H9 (cell line): ENCODE measurements at places on chromosomes 6 and 20. TPM values are rescaled to one million over a fixed set of nuclear protein-coding genes. Genes with fewer than 3 reads are reported as not detected.

GRCh38 chr6:170132561-170132991 is 158.3 kb downstream of the DLL1 start:
- no peak overlapping the region for H3K4me3 ChIP-seq
- no peaks in the 10 kb centered on the region for H3K4me1 ChIP-seq
- DNase-seq: no peak
- no peak overlapping the region for H3K27ac ChIP-seq

GRCh38 chr20:61515922-61516321 is 263.9 kb downstream of the CDH4 start:
- no peak overlapping the region; the same call in 2 of the 3 replicates for H3K4me3 ChIP-seq
- H3K36me3 ChIP-seq: no peaks in the 10 kb centered on the region; the same call in 1 of the 2 replicates
- H3K27ac ChIP-seq: no peak overlapping the region
- no peaks in the 10 kb centered on the region; the same call in 1 of the 2 replicates for H3K27me3 ChIP-seq
- no peak for DNase-seq

- no peak for DNase-seq
- no peaks in the 10 kb centered on the region for H3K4me1 ChIP-seq
- no peak overlapping the region for H3K4me3 ChIP-seq
- H3K27me3 ChIP-seq: no peaks in the 10 kb centered on the region
- H3K27ac ChIP-seq: no peak overlapping the region
- H3K36me3 ChIP-seq: peaks cover 2% of the 10 kb centered on the region; the same call in 1 of the 2 replicates
These were observed 226.5 kb downstream of the ANKRD60 start for GRCh38 chr20:58001946-58002345.

GRCh38 chr6:64890609-64891008 is 816.4 kb downstream of the EYS start:
- no peaks in the 10 kb centered on the region for H3K36me3 ChIP-seq
- H3K27me3 ChIP-seq: no peaks in the 10 kb centered on the region
- no peak overlapping the region for H3K27ac ChIP-seq

GRCh38 chr20:14953736-14954135 is 616.3 kb upstream of the FLRT3 start:
- no peaks in the 10 kb centered on the region for H3K27me3 ChIP-seq
- H3K36me3 ChIP-seq: no peaks in the 10 kb centered on the region
- H3K4me1 ChIP-seq: peaks cover 3% of the 10 kb centered on the region; the same call in 1 of the 2 replicates
- no peak overlapping the region for H3K4me3 ChIP-seq
- no peak overlapping the region for H3K27ac ChIP-seq

DNA sequence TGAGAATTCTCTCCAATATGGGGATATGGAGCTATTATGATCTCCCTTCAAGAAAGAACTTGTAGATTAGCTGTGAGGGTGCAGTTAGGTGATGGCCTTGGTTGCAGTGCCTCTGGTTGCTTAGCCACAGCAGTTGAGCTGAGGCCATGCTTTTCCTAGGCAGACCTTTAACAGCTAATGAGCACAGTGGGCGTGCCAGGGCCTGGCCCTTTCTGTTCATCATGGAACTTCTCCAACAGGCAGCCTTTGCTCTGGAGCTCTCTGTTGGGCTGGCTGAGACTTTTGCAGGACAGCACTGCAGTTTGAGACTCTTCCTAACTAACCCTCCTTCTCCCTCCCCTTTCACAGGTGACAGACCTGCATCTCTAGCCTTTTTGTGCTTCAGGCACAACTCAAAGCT is 39.7 kb upstream of the TMEM170B start:
- DNase-seq: no peak
- H3K27ac ChIP-seq: no peak overlapping the region
- no peaks in the 10 kb centered on the region for H3K4me1 ChIP-seq
- no peaks in the 10 kb centered on the region for H3K27me3 ChIP-seq
- peaks cover 4% of the 10 kb centered on the region; the same call in 1 of the 2 replicates for H3K36me3 ChIP-seq

DNA sequence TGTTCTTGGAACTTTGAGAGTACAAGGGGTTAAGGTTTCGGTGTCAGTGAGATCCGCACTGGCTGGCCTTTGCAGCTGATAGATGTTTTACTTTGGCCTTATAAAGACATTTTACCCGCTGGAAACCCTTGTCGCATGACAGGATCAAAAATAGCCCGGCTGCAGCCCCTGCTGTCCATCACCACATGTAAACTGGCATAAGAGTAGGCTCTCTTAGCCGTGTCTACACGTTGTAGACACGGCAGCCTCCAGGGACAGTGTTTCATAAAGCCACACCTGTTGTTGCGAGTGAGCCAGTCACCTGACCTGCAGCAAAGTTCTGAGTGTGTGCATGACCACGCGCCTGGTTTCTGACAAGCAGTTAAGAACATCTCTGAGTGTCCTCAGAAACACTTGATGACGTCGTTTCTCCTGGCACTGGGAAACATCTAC is 8.5 kb downstream of the RBM24 start:
- no peaks in the 10 kb centered on the region for H3K4me1 ChIP-seq
- no peaks in the 10 kb centered on the region for H3K36me3 ChIP-seq
- no peaks in the 10 kb centered on the region; the same call in 1 of the 2 replicates for H3K27me3 ChIP-seq
- DNase-seq: no peak
- no peak overlapping the region; the same call in 2 of the 3 replicates for H3K4me3 ChIP-seq

- DNase-seq: no peak
- no peak overlapping the region for H3K4me3 ChIP-seq
- H3K4me1 ChIP-seq: no peaks in the 10 kb centered on the region; the same call in 1 of the 2 replicates
- H3K27ac ChIP-seq: no peak overlapping the region
These were observed 52.3 kb downstream of the RNGTT start for GRCh38 chr6:88910922-88911778.

DNA sequence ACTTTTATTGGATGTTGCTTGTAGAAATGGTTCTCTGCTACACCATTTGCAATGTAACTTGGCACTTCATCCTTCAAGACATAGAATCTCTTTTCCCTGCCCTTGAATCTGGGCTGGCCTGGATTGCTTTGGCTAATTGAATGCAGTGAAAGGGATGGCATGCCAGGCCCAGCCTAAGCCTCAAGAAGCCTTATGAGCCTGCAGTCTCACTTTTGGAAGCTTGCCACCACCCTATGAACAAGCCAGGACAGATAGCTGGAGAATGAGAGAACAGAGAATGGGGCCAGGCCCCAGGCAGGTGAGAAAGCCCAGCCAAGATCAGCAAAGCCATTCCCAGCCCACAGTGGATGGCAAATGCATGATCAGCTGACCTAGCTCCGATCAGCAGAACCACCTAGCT is 350.7 kb upstream of the RNF24 start:
- no peak overlapping the region for H3K4me3 ChIP-seq

DNA sequence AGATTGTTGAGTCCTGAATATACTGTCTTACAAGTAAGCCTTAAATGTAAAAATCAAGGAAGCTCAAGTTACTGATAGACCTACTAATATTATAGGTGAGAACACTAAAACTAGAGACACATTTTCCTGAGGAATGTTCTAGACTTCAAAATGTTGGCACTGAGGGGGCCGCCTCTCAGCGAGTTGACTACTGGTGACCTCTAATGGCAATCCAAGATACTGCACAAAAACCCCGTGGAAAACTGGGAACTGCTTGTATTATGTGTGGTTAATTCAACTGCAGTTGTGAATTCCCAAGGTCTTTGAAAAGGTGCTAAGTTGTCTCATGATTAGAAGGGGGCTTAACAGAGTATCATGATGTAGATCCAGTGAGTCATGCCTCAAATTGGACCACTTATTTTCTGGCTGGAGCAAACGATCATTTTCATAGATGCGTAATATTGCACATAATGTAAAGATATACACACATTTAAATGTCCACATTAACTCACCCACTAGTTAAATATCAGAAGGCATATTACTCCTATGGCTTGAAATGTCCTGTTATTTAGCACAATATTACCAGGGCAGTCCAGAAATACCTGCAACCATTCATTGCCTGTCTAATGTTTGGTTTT is 336.2 kb downstream of the FOXA2 start:
- H3K27me3 ChIP-seq: no peaks in the 10 kb centered on the region
- no peak overlapping the region for H3K27ac ChIP-seq
- no peak overlapping the region for H3K4me3 ChIP-seq
- H3K36me3 ChIP-seq: no peaks in the 10 kb centered on the region
- H3K4me1 ChIP-seq: no peaks in the 10 kb centered on the region
- no peak for DNase-seq

DNA sequence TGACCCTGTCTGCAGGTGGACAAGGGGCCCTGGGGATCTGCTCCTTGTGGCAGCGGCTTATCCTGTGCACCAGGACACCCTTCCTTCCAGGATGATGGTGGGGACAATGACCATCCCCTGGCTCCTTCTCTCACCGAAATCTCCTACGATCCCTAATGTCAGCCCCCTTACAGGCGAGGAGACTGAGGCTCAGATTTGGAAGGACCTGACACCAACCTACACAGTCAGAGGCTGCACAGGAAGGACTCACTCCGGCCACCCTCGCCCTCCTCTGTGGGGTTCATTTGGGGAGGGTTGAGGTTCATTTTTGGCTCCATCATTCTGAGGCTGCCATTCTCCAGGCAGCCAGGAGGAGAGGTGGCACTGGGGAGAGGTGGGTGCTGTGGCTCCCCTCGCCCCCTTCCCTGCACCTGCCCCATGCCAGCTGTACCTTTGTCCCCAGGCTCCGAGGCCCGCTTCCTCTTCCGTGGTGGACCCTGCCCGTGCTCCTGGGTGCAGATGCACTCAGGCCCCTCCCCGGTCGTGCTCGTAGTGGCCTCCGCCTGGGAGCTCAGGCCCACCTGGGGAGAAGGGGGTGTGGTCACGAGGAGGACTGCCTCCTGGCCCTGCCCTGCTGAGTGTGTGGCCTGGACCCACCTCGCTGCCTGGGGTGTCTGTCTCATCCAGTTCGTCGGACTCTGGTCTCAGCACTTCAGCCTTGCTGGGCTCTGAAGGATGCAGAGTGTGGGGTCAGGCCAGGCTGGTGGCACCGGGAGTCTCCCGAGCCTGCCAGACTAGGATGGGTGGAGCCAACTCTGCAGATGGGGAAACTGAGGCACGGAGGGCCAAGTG is 5.3 kb upstream of the CABLES2 start:
- H3K27ac ChIP-seq: no peak overlapping the region
- H3K4me1 ChIP-seq: no peaks in the 10 kb centered on the region
- no peaks in the 10 kb centered on the region for H3K27me3 ChIP-seq
- H3K36me3 ChIP-seq: no peaks in the 10 kb centered on the region

- H3K27ac ChIP-seq: no peak overlapping the region
- DNase-seq: no peak
- no peaks in the 10 kb centered on the region for H3K4me1 ChIP-seq
- no peak overlapping the region for H3K4me3 ChIP-seq
These were observed 145.7 kb upstream of the MAN1A1 start for GRCh38 chr6:119495230-119495683.

DNA sequence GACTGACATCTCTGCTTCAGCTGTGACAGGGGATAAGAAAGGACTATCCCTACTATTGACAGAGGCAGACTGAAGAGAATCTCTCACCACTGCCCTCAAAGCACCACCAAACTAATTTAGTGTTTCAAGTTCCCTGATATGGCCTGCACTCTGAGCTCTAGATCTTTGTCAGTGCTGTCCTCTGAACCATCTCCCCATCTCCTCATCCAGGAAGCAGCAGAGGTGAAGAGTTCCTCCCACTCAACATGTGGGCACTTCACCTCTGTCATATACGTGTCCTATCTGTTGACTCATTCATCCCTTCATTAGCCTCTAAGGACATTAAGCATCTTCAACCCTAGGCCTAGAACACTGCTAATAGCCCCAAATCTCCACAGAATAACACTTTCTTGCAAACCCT is 14.1 kb downstream of the FAM210B start:
- no peaks in the 10 kb centered on the region for H3K27me3 ChIP-seq
- peaks cover 87% of the 10 kb centered on the region for H3K36me3 ChIP-seq
- no peak overlapping the region for H3K4me3 ChIP-seq
- no peak overlapping the region for H3K27ac ChIP-seq
- no peaks in the 10 kb centered on the region for H3K4me1 ChIP-seq

DNA sequence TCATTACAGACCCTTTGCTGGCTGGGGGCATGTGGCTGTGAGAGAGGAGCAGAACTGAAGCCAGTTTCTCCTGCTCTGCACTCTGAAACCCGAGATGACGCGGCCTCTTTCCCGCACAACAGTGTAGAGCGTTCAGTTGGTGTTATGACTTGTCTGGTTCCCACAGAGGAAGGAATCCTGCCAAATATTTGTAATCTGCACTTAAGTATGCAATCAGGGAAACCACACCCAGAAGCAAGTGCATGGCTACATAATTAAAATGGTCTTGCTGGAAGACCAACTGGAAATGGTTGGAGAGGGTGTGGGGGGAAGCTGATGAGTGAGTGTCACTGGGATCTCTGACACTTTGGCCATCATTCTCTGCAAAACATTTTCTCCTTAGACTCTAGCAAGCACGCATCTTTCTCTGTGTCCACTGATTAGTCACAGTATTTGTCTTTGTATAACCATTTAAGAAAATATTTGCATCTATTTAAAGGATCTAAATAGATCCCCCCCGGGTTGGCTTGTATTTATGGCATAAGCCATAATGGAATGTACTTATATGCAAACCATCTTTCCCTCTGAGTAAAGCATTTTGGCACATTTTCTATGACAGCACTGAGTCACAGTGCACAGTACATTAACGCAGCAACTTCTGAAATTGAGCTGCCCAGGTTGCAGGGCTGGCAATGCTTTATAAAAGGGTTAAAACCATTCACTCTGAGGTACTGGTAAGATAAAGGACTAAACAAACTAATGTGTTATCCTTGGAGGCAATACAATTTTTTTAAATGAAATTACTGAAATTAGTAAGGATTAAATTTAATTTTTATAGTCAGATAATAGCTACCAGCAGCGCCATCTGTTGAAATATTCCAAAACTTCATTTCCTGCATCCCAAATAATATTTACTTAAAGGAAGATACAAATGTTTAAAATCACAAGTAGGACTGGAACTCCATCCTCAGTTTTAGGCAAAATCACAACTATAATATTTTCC is 76.7 kb downstream of the FOXC1 start:
- no peak for DNase-seq
- no peak overlapping the region for H3K27ac ChIP-seq
- H3K4me1 ChIP-seq: no peaks in the 10 kb centered on the region; the same call in 1 of the 2 replicates

GRCh38 chr20:12203981-12204380 is 286.3 kb downstream of the BTBD3 start:
- no peak overlapping the region for H3K4me3 ChIP-seq
- no peak for DNase-seq
- no peaks in the 10 kb centered on the region for H3K27me3 ChIP-seq

- H3K4me3 ChIP-seq: no peak overlapping the region
- no peak for DNase-seq
- no peaks in the 10 kb centered on the region; the same call in 1 of the 2 replicates for H3K27me3 ChIP-seq
- no peaks in the 10 kb centered on the region for H3K4me1 ChIP-seq
These were observed 1.8 kb downstream of the MOCS1 start for GRCh38 chr6:39932386-39932910.

The FAM217A gene
- not detected in 2 replicates for total RNA-seq

The DLK2 gene
- 0.57 and 0.96 TPM in 2 replicates for total RNA-seq

The PEX7 gene
- 8.4 and 8.7 TPM in 2 replicates for total RNA-seq

The KCNK16 gene
- total RNA-seq: not detected in 2 replicates
